ENCODE measurements at places on chromosomes 4 and X. TPM values are rescaled to one million over a fixed set of nuclear protein-coding genes. Genes with fewer than 3 reads are reported as not detected.

- no peaks in the 10 kb centered on the region for H3K27me3 ChIP-seq
- H3K4me1 ChIP-seq = peaks cover 4% of the 10 kb centered on the region
- DNase-seq = no peak
- H3K4me3 ChIP-seq = no peak overlapping the region
These were observed 30.3 kb downstream of the SORBS2 start for GRCh38 chr4:185781555-185782215.

TLR3 gene
- total RNA-seq = 12.3 TPM

GRCh38 chr4:177281351-177281909, 28.2 kb upstream of the NEIL3 start:
- no peak overlapping the region for H3K27ac ChIP-seq
- H3K4me3 ChIP-seq = no peak overlapping the region
- H3K4me1 ChIP-seq = no peaks in the 10 kb centered on the region
- H3K27me3 ChIP-seq = no peaks in the 10 kb centered on the region
- H3K36me3 ChIP-seq = no peaks in the 10 kb centered on the region

GLUD2 gene
- 1.2 TPM for total RNA-seq

MAGEA8 gene
- not detected for total RNA-seq

DNA sequence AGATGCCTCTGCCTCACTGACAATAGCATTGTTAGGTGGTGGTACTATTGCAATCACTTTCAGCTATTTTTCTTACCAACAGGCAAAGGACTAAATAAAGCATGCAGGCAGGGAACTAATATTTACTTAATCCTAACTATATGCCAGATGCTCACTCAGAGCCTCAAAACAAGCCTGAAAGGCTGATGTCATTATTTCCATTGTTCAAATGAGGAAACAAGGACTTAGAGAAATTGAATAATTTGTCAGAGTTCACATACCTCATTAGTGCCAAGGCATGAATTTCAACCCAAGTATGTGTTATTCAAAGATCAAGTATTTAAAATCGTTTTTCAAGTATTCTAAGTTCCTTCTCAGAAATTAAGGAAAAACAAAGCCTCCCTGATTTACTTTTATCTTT, 374.9 kb upstream of the TECRL start:
- no peaks in the 10 kb centered on the region for H3K27me3 ChIP-seq
- H3K27ac ChIP-seq = no peak overlapping the region
- H3K36me3 ChIP-seq = no peaks in the 10 kb centered on the region
- no peaks in the 10 kb centered on the region for H3K4me1 ChIP-seq
- DNase-seq = peak; percentile 24

- no peak for DNase-seq
- H3K27ac ChIP-seq = no peak overlapping the region
- H3K36me3 ChIP-seq = no peaks in the 10 kb centered on the region
- H3K4me3 ChIP-seq = no peak overlapping the region
These were observed 128.2 kb downstream of the CPEB2 start for GRCh38 chr4:15130441-15130840.

CD38 gene
- total RNA-seq = 4.0 TPM

- H3K4me1 ChIP-seq = no peaks in the 10 kb centered on the region
- no peaks in the 10 kb centered on the region for H3K36me3 ChIP-seq
- no peak overlapping the region for H3K27ac ChIP-seq
- H3K4me3 ChIP-seq = no peak overlapping the region
- DNase-seq = no peak
- no peaks in the 10 kb centered on the region for H3K27me3 ChIP-seq
These were observed 88.4 kb downstream of the PDE5A start for GRCh38 chr4:119540249-119540648.

GRCh38 chr4:84384801-84385200, 114.3 kb downstream of the NKX6-1 start:
- no peaks in the 10 kb centered on the region for H3K4me1 ChIP-seq
- H3K27ac ChIP-seq = no peak overlapping the region
- no peaks in the 10 kb centered on the region for H3K36me3 ChIP-seq
- H3K4me3 ChIP-seq = no peak overlapping the region
- DNase-seq = no peak

HSFX3 gene
- not detected for total RNA-seq

ARHGAP36 gene
- total RNA-seq = not detected

DNA sequence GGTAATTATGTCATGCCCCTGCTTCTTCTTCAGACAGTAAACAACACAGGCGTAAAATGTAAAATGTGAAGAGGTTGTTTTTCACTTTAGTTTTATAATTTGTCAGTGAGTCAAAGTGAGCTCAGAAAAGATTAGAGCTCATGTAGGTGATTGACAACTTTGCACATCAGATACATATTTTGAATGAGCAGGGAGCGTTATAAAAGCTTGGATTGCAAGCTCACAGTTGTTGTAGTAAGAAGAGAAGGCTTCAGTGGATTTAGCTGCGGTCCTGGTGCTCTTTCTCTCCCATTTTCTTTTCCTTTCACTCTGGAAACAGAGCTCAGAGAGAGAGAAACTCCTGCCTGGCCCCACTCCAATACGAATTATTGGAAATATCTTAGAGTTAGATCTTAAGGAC, 26.4 kb downstream of the MTMR1 start:
- H3K27me3 ChIP-seq = no peaks in the 10 kb centered on the region
- no peaks in the 10 kb centered on the region for H3K4me1 ChIP-seq
- H3K4me3 ChIP-seq = no peak overlapping the region
- H3K36me3 ChIP-seq = no peaks in the 10 kb centered on the region
- no peak for DNase-seq

DNA sequence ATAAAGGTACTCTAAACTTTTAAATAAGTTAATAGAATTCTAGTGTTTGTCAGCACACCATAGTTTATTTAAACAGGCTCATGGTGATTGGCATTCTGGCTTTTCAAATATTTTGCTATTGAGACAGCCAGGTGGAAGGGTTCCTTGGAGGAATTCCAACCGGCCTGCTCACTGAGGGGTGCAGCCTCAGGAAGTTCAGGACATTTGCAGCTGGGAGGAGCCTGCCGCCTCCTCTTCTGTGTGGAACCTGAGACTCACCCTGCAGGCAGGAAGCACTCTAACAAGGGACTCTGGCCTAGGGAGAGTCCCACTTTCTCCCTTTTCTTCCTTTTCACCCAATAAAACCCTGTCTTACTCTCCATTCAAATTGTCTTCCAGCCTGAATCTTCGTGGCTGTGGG, 1328.0 kb downstream of the FSTL5 start:
- no peak overlapping the region for H3K27ac ChIP-seq
- no peaks in the 10 kb centered on the region for H3K4me1 ChIP-seq
- DNase-seq = no peak
- no peak overlapping the region for H3K4me3 ChIP-seq
- no peaks in the 10 kb centered on the region for H3K36me3 ChIP-seq

WDR17 gene
- 6.6 TPM for total RNA-seq

DNA sequence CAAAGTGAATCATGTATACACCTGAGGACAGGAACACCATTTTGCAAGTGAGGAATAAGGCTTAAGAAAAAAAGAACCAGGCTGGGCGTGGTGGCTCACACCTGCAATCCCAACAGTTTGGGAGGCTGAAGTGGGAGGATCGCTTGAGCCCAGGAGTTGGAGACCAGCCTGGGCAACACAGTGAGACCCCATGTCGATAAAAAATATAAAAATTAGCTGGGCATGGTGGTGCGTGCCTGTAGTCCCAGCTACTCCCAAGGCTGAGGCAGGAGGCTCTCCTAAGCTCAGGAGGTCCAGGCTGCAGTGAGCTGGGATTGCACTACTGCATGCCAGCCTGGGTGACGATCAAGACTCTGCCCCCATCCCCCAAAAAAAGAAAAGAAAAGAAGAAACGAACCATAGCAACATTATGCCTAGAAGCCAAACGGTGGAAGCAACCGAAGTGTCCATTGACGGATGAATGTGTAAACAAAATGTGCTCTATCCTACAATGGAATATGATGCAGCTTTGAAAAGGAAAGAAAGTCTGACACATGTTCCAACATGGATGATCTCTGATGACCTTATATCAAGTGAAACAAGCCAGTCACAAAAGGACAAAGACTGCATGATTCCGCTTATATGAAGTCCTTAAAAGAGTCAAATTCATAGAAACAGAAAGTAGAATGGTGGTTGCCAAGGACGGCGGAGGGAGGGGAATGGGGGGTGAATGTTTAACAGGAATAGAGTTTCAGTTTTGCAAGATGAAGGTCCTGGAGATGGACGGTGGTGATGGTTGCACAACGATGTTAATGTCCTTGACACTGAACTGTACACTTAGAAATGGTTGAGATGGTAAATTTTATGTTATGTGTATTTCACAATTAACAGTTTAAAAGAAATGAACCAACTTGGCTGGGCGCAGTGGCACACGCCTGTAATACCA, 8.6 kb upstream of the KIAA0232 start:
- no peak overlapping the region for H3K4me3 ChIP-seq
- H3K36me3 ChIP-seq = no peaks in the 10 kb centered on the region
- H3K4me1 ChIP-seq = no peaks in the 10 kb centered on the region
- H3K27me3 ChIP-seq = no peaks in the 10 kb centered on the region

DNA sequence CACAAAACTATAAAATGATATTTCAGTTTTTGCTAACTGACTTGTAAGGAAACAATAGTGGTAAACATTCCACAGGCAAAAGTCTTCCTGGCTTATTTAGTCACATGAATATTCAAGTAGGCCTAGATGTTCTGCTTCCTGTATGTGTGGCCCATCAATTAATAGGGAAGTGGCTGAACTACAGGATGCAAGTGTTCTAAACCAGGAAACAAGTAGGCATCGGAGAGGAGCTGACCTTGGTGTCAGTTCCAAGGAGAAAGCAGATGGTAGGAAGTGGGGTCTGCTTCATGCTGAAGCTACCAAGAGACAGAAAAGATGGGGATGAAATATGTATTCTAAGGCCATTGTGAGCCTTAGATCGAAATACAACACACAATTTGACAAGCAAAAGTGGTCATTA, 149.7 kb downstream of the ANTXR2 start:
- H3K4me3 ChIP-seq = no peak overlapping the region
- H3K27me3 ChIP-seq = no peaks in the 10 kb centered on the region
- no peak overlapping the region for H3K27ac ChIP-seq

C4orf36 gene
- total RNA-seq = not detected

CT47A7 gene
- total RNA-seq = not detected

- H3K27ac ChIP-seq = no peak overlapping the region
- DNase-seq = no peak
- H3K4me1 ChIP-seq = no peaks in the 10 kb centered on the region
These were observed 144.3 kb upstream of the KLF3 start for GRCh38 chr4:38519666-38520065.

- H3K27me3 ChIP-seq = peaks cover 15% of the 10 kb centered on the region
- no peaks in the 10 kb centered on the region for H3K36me3 ChIP-seq
- H3K4me3 ChIP-seq = no peak overlapping the region
- H3K4me1 ChIP-seq = no peaks in the 10 kb centered on the region
- DNase-seq = no peak
- H3K27ac ChIP-seq = no peak overlapping the region
These were observed 45.9 kb downstream of the USP11 start for GRCh38 chrX:47278691-47279090.

GRCh38 chr4:88382621-88383020, 4.0 kb downstream of the HERC6 start:
- no peak overlapping the region for H3K4me3 ChIP-seq
- H3K4me1 ChIP-seq = no peaks in the 10 kb centered on the region

PPP2R2C gene
- not detected for total RNA-seq

DDX3X gene
- total RNA-seq = 142 TPM

DNA sequence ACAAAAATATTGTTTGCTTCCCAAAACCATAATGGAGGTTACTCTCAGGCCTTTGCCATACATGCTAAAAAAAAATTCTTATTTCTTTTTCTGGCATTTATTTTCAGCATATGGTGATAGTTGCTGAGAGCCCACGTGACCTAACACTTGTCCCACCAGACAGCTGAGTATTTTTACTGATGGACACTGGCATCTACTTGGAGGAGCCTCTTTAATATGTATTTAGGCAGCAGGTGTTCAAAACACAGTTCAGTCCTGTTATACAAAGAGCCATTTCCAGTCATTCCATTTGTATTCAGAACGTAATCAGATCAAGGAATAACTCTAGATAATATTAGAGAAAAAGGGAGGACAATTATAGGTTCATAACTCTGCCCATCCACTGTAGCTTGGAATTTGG, 95.5 kb downstream of the CXCL13 start:
- H3K27ac ChIP-seq = no peak overlapping the region
- H3K27me3 ChIP-seq = no peaks in the 10 kb centered on the region
- no peaks in the 10 kb centered on the region for H3K36me3 ChIP-seq
- H3K4me1 ChIP-seq = no peaks in the 10 kb centered on the region
- DNase-seq = no peak

- no peaks in the 10 kb centered on the region for H3K4me1 ChIP-seq
- no peak overlapping the region for H3K4me3 ChIP-seq
- H3K27me3 ChIP-seq = no peaks in the 10 kb centered on the region
- DNase-seq = no peak
These were observed 92.7 kb downstream of the SH3KBP1 start for GRCh38 chrX:19794690-19795089.

PCDH7 gene
- total RNA-seq = 130 TPM

DNA sequence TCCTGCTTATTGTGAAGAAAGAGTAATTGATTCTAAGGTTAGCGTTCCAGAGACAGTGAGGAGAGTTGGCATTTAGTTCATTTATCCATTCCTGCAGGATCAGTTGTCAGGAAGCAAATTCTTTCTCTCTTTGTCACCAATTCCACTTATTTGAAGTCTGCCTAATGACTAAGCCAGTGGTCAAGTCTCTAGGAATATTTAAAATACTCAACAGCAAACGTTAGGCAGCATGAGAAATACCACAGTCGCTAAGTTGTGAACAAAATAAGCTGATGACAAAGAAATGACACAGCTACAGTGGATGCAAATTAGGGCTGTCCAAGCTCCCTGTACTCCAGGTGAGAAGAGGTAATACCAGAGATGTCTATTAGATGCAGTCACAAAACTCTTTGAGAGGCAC, 6.6 kb upstream of the MAGEB17 start:
- no peak overlapping the region for H3K4me3 ChIP-seq
- no peaks in the 10 kb centered on the region for H3K4me1 ChIP-seq
- no peaks in the 10 kb centered on the region for H3K27me3 ChIP-seq
- H3K27ac ChIP-seq = no peak overlapping the region
- H3K36me3 ChIP-seq = no peaks in the 10 kb centered on the region

DNA sequence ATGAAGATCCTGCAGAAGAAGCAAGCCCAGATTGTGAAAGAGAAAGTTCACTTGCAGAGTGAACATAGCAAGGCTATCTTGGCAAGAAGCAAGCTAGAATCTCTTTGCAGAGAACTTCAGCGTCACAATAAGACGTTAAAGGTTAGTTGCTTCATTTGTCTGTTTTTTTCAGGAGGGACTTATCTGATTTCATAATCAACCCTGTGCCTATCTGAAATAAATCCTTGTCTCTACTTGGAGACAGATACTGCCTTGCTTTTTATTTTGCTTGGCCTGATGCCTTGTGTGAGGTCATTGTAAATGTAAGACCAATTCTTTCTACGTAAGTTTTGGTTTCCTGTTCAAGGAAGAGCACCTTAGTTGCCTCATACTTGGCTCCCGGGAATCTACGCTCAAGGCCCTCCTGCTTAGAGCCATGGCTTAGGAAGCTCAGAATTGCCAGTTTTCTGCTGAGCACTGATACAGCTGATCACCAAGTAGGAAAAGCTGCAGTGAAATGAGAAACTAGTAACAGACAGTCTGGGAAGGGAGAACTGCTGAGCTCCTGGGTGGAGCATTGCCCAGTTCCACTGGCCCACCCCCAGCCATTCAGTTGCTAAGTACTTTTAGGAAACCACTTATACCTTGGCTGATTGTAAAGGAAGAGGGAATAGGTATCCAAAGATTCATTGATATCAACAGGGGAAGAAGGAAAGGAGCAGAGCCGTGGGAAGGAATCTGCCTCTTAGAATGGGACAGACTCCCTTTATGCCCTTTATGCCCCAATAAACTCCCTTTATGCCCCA, 41.8 kb downstream of the RBBP7 start:
- H3K27ac ChIP-seq = peak overlapping the region; percentile 33
- no peaks in the 10 kb centered on the region for H3K27me3 ChIP-seq
- H3K4me1 ChIP-seq = peaks cover 31% of the 10 kb centered on the region
- H3K4me3 ChIP-seq = no peak overlapping the region

- H3K4me3 ChIP-seq = no peak overlapping the region
- no peak for DNase-seq
- no peaks in the 10 kb centered on the region for H3K27me3 ChIP-seq
- no peaks in the 10 kb centered on the region for H3K4me1 ChIP-seq
These were observed 76.7 kb downstream of the FHIP1A start for GRCh38 chr4:151485541-151486131.
